ENCODE measurements at places on chromosomes 1 and 21. TPM values are rescaled to one million over a fixed set of nuclear protein-coding genes. Genes with fewer than 3 reads are reported as not detected.

DNA sequence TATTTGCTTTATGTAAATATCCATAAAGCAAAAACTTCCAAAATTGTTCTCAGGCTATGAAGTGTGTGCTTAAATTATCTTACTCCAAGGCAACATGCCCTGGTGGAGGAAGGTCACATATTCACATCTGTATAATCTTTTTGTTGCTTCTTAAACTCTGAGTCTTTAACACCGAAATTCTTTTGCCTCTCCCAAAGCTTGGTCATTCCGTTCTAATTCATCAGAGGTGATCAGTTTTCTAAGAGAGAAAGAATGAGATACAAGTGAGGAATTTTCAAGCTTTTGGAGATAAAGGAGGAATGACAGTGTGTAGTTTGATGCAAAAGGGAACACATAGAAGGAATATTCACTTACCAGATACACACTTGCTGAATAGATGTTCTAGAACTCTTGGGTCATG is 561.7 kb downstream of the LTN1 start:
- no peaks in the 10 kb centered on the region for H3K27me3 ChIP-seq
- no peaks in the 10 kb centered on the region for H3K36me3 ChIP-seq
- H3K4me1 ChIP-seq, result no peaks in the 10 kb centered on the region
- H3K27ac ChIP-seq, result no peak overlapping the region
- H3K4me3 ChIP-seq, result no peak overlapping the region

GRCh38 chr1:63946866-63947491 is 173.2 kb downstream of the ROR1 start:
- H3K4me1 ChIP-seq, result no peaks in the 10 kb centered on the region
- H3K27me3 ChIP-seq, result peaks cover 6% of the 10 kb centered on the region
- H3K4me3 ChIP-seq, result no peak overlapping the region
- no peaks in the 10 kb centered on the region for H3K36me3 ChIP-seq
- DNase-seq, result no peak

- H3K4me1 ChIP-seq, result peaks cover 56% of the 10 kb centered on the region
- peaks cover 52% of the 10 kb centered on the region for H3K36me3 ChIP-seq
- H3K27ac ChIP-seq, result peak overlapping the region; percentile 81
Observed at GRCh38 chr1:41649396-41650027, 165.0 kb upstream of the EDN2 start.

DNA sequence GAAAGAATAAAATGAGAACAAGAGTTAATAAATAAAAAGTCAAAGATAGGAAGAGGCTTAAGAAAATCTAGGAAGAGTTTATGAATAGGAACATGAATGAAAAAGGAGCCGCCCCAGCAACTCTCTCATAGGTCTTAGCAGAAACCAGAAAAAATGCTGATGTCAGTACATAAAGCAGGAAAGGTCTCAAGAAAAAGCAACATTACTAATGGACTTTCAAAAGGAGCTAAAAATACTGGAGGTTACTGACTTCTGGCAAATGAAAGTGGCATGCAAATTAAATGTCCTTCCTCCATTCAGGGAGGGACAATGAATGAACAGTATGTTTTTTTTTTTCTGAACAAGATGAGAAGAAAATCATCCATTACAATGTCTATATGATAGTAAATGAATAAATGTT is 387.6 kb downstream of the BRINP2 start:
- H3K4me1 ChIP-seq, result no peaks in the 10 kb centered on the region
- H3K4me3 ChIP-seq, result no peak overlapping the region
- H3K36me3 ChIP-seq, result no peaks in the 10 kb centered on the region

- peak overlapping the region; percentile 86 for H3K27ac ChIP-seq
- no peak overlapping the region for H3K4me3 ChIP-seq
- H3K27me3 ChIP-seq, result no peaks in the 10 kb centered on the region
- H3K36me3 ChIP-seq, result peaks cover 2% of the 10 kb centered on the region
- H3K4me1 ChIP-seq, result peaks cover 41% of the 10 kb centered on the region
Observed at GRCh38 chr1:174963529-174964125, 36.1 kb upstream of the CACYBP start.

Gene CD48
- total RNA-seq, result 103 TPM

Gene CDCA8
- total RNA-seq, result 41.2 TPM

Measured in activated T-helper 2 cell treated with anti-CD3 and anti-CD28 coated beads, Interferon-gamma antibody, Interleukin-2, Interleukin-4, amounts not matched to agents 10 μg/mL and 5 μg/mL and 100 μg/mL, durations not matched to agents 14 hours and 24 hours and 36 hours (primary cell).